HS-5 (cell line): ENCODE measurements at places on chromosomes 13 and 19.
A peak's percentile ranks its signal among the peaks of the same experiment; 100 is the strongest.

DNA sequence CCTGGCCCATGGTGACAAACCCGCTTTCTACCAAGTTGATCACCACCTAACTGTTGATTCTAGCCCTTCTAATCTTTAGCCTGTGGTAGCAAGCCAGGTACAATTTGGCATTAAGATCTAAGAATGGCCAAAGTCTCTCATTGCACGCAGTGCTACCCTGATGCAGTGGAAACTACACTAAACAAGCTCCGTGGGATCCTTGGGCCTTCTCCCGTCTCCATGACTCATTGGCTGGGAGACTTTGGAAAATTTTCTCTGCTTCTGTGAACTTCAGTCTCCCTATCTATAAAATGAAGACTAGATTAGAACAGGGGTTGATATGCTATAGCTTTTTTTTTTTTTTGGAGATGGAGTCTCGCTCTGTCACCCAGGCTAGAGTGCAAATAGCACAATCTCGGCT, 223.0 kb downstream of the TSHZ3 start:
- DNase-seq, result no peak

GRCh38 chr19:3608750-3609322, 2.2 kb upstream of the TBXA2R start:
- no peak for DNase-seq

DNA sequence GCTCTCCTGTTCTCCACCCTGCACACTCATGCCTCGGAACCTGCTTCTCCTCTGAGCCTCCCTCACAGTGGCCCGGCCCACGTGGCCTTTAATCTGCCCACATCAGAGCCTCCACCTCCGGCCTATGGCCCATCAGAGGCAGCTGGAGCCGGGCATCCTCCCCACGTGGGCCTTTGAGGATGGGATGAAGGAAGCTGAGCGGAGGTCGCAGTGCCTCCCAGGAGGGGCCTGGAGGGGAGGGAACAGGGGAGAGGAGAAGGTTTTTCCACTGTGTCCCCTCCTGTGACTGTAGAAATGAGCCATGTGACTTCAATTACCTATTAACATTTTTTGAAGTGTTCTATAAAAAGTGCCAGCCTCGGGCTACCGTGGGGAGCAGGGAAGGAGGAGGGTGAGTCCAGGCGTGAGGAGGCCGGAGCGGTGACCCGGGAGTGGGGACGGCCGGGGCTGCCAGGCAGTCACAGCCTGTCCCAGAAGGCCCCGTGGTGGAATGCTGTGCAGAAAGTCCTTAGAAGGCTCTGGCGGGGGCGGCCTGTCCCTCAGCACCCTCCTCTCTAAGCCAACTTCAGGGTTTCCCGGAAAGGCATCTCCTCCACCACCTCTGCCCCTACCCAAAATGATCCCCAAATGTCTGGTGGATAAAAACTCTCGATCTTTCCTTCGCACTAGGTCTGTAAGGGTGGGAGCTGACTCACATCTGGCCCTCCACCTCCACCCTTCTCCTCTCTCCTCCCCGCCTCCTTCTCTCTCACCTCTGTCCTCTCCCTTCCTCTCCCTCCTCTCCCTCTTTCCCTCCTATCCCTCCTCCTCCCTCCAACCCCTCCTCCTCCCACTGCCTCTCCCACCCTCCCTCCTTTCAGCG, 24.8 kb upstream of the SLC1A5 start:
- DNase-seq, result no peak

- DNase-seq, result no peak
Measured at GRCh38 chr13:32300406-32300805, 14.8 kb downstream of the ZAR1L start.

- peak; percentile 20 for DNase-seq
Measured at GRCh38 chr19:20423381-20424197, 142.0 kb downstream of the ZNF737 start.

DNA sequence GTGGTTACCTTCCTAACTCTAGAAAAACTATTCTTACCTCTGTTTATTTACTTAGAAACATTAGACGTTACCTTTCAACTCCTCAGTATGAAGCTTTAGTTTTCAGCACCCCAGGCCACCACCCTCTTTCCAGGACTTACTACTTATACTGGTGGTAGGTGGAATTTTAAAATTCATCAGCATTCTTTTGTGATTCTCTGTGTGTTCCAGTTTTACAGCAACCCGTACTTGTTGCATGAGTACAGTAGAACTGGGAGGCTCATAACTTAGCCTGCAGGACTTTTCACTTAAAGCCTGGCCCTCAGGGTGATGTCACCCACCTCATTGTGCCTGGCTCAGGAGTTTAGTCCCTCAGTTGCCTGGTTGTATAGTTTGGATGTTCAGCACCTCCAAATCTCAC, 49.4 kb upstream of the ALOX5AP start:
- no peak for DNase-seq
